Fibroblast of skin of scalp (primary cell): ENCODE measurements at places on chromosomes 2 and 18.
A peak's percentile ranks its signal among the peaks of the same experiment; 100 is the strongest.

- peak; percentile 23 for DNase-seq
Observed at GRCh38 chr2:37500031-37500430, 155.6 kb downstream of the QPCT start.

- DNase-seq: no peak
Observed at GRCh38 chr2:147425437-147426029, 419.3 kb upstream of the ACVR2A start.

- no peak for DNase-seq
Observed at GRCh38 chr2:178718988-178719387, 88.2 kb downstream of the TTN start.

- DNase-seq: no peak
Observed at GRCh38 chr2:102581911-102582310, 37.4 kb upstream of the SLC9A2 start.

DNA sequence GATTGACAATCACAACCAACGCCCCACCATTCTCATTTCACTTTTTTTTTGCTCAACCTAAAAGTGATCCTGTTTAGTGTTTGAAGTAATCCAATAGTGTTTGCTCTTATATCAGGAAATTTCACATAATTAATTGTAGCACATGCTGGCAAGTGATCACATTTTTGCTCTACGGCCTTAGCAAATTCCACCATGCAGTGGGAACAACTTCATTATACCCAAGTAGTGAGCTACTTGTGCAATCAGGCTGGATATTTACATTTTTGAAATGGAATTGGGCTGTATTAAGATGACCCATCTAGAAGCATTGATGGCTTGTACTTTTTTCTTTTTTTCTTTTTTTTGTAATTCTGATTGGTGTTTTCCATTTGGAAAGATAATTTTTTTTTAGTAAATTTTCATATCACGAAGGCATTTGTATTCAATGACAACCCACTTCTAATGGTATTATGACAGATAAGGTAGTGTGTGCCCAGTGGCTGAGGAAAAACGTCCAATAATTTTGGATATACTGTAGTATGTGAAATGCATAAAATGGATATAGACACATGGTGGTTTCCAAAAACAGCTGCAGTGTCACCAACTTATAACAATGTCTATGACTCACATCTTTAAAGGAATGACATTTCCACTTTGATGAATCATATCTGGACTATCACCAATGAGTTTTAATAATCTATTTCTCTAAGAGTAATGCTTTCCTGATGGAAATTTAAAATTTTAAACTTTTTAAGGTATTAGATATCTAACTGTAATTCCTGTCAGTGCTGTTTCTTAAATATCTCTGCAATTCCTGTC lies 130.6 kb downstream of the COL6A3 start:
- DNase-seq: peak; percentile 83

GRCh38 chr2:24858996-24859395 lies 61.0 kb downstream of the ADCY3 start:
- no peak for DNase-seq

DNA sequence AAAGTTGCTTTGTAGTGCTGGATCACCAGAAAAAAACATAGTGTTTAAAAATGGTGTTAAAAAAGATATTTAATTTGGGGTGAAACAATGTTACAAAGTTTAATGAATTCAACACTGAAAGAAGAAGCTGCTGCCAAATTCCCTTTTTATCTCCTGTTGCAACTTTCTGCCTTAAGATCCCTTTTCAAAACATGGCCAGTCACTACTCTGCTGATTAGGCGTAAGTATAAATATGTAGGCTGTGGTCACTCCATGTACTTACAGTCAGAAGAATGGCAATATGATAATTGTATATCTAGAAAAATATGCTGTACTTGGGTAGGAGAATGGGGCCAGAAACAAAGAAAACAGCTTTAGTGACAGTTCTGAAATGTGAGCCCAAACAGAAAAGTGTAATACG lies 123.5 kb upstream of the ZBTB14 start:
- no peak for DNase-seq

- no peak for DNase-seq
Observed at GRCh38 chr2:8918412-8918811, 81.0 kb upstream of the KIDINS220 start.

- DNase-seq: peak; percentile 58
Observed at GRCh38 chr2:50529600-50530218, 502.2 kb downstream of the NRXN1 start.

- DNase-seq: peak; percentile 31
Observed at GRCh38 chr2:74741629-74742028, 87.6 kb downstream of the SEMA4F start.

- peak; percentile 66 for DNase-seq
Observed at GRCh38 chr2:101113441-101114267, 37.5 kb downstream of the TBC1D8 start.
